Omental fat pad (tissue), 4 donors: ENCODE measurements at places on chromosomes 2 and 18.

- DNase-seq = no peak
Observed at GRCh38 chr18:58955738-58956137, 91.1 kb downstream of the ZNF532 start.

GRCh38 chr2:47360927-47361326 is 42.0 kb upstream of the MSH2 start:
- no peak for DNase-seq

GRCh38 chr18:2926528-2926927 is 79.7 kb downstream of the EMILIN2 start:
- DNase-seq = no peak

GRCh38 chr18:36229188-36229587 is 41.9 kb downstream of the MOCOS start:
- DNase-seq = no peak

- DNase-seq = no peak
Observed at GRCh38 chr2:66189553-66189952, 245.4 kb upstream of the MEIS1 start.

DNA sequence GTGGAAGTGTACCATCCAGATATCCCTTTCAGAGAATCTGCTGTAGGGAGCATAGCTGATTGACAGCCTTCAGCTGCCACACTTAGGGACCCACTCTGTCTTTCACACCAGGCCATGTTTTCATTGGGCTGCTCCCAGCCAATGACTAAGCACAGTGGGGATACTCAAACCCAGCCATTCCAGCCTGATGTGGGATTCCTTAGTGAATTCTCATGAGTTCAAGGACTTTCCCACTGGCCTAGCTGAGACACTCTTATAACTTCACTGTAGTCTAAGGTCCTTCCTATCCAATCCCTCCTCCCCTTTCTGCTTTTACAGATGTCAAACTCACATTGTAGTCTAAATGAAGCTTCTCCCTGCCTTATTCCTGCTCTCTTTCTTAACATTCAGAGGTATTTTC is 201.2 kb downstream of the PIK3C3 start:
- DNase-seq = no peak

- no peak for DNase-seq
Observed at GRCh38 chr2:40445467-40445866, 6.4 kb downstream of the SLC8A1 start.

DNA sequence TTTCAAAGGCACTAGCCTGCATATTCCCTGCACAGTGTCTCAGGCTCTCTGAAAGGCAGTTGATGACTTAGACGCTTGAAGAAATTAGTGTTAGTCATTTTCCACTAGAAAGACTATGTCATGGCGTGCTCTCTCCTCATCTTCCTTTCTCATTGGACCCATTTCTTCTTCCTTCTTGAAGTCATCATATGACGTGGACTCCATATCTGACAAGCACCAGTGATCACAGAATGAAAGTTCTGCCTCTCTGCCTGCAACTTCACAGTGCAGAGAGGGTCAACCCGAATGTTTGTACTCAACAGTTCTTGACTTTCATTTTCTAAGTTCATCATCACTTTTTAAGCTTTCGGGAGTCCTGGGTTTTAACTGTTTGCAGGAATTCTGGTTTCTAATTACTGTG is 63.7 kb upstream of the CYRIA start:
- no peak for DNase-seq

DNA sequence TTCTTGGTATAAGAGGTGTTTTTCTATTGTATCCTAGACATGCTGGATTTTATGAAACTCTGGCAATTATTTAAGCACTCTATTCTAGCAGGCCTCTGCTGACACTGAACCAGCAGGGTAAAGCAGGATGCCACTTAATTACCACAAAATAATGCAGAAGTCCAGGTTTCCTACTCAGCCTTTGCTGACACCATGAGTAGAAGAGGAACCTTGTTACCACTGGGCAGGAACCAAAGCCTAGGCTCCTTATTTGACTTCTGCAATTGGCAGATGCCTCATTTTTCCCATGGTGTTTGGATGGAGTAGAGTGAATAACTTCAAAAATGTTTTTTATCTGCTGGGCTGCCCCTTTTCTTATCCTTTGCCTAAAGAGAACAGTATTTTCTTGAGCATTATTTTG is 60.8 kb downstream of the THNSL2 start:
- DNase-seq = no peak

DNA sequence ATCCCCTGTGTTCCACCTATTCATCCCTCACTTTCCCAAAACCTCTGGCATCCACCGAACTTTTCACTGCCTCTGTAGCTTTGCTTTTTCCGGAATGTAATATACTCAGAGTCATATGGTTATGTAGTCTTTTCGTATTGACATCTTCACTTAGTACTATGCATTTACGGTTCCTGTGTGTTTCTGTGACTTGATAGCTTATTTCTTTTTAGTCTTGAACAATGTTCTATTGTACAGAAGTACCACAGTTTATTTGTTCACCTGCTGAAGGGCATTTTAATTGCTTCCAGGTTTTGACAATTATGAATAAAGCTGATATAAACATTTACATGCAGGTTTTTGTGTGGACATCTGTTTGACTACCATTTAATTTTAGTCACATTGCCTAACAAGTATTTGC is 154.7 kb upstream of the DOK6 start:
- no peak for DNase-seq

DNA sequence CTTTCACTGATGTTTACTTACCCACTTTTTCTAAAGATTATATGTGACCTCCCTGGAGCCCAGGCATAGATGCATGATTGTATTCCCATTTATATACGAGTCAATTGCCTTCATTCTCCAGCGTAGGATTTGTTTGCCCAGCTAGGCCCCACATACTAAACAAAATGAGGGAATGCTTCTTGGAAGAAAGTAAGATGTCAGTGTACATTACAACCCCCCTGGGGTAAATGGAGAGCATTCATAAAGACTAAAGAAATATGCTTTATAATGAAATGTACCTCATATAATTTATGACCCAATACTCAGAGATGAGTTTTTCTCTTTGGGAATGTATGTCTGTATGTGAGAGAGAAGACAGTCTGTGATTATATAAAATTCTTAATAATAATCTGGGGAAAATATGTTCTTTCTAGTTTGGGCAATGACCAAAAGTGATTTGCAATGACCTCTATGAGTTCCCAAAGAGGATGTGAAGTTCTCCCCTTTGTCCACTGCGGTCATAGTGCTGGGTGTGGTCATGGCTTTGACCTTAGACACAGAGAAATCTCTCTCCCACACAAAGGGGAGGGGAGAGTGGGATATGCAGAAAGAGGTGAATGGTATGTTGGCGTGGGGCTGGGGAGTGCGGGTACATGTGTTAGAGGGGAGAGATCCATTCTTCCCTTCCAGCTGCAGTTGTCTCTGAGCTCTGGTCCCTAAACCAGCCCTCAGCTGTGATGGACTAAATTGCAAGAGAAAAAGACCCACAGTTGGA is 175.6 kb downstream of the EN1 start:
- DNase-seq = no peak

GRCh38 chr2:66862885-66863650 is 428.1 kb downstream of the MEIS1 start:
- no peak for DNase-seq

DNA sequence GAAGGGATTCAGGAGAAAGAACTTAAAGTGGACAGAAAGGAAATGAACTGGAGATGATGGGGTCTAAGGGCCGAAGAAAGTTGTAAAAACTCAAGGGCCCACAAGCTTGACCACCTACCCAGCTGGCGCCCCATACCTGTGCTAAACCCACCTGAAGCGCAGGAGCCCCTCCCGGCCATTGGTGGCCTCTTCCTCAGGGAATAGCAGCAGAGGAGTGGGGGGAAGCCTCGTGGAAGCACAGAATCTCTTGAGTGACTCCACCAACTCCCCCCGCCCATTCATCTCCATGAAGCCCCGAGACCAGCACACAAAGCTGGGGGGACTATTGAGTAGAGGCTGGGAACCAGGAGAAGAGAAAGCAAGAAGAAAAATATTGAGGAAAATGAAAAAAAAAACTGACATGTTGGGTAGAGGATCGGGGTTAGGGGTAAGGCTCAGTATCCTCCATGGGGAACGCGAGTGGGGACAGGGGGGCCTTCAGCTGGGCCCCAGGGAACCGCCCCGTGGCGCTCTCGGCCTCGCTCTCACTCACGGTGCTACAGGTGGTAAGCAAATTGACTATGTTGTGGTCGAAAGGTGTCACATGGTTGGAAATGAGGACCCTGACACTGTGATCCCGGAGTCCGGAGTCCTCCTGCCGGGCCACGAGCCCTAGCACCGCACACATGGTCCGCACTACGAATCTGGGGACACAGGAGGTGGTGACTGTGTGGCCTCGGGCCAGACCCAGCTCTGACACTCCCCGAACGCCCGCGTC is 728 bp downstream of the AUP1 start:
- no peak for DNase-seq

GRCh38 chr18:26902291-26902690 is 36.8 kb upstream of the AQP4 start:
- no peak for DNase-seq

- no peak for DNase-seq
Observed at GRCh38 chr2:65664931-65665330, 232.5 kb upstream of the SPRED2 start.

- DNase-seq = no peak
Observed at GRCh38 chr18:48762836-48763718, 187.7 kb downstream of the SMAD7 start.

DNA sequence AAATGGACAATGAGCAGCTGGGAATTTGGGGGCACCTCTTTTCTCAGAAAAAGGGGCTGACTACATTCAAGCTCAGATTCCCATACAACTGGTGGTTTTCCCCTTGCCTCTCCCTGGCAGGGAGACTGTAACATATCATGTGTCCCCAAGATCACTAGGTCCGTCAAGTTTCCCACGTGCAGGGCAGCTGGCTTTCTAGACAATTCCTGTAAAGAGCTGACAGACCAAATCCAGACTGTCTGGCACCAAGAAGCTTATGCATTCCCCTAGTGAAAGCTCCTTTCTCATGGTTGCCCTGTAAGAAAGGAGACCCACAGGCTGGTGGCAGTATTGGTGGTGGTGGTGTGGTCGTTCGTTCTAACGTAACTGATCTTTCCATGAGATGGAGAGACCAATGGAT is 48.8 kb downstream of the THUMPD2 start:
- DNase-seq = no peak

GRCh38 chr2:134763164-134763710 is 44.4 kb upstream of the TMEM163 start:
- no peak for DNase-seq

- no peak for DNase-seq
Observed at GRCh38 chr18:10471574-10471973, 17.1 kb downstream of the APCDD1 start.

DNA sequence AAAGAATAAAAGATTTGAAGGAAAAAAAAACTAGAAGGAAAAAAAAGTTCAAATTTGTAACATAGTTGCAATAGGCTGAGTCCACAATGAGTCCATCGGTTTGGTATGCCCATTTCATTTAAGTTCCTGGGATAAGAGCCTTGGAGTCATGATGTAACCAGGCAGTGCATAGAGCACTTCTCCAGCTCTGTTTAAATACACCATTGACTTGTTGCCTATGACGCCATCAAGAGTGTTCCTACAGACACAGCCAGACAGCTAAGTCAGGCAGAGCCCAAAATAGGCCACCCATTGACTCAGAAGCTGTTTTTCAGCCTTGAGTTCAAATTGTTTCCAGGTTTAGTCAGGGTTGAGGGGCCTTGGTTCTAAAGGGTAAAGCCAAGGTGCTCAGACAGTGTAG is 44.9 kb downstream of the SOCS6 start:
- DNase-seq = no peak

DNA sequence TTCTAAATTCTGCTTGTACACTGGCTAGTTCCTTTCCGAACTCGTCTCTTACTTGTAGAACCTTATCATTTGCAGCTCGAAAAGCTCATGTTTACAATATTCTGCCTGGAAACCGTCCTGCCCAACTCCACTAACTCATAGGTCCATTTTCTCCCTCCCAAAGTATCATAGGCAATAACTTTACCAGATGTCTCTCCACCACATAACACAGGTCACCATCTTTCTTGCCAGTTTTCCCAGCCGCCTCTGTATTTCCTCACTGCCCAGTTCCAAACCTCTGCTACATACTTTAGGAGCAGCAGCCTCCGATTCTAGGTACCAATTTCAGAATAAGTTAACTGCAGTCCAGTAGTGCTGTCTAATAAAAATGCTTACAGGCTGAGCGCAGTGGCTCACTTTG is 259.5 kb downstream of the GLI2 start:
- DNase-seq = no peak

GRCh38 chr2:73324126-73324725 is 30.9 kb upstream of the EGR4 start:
- no peak for DNase-seq

DNA sequence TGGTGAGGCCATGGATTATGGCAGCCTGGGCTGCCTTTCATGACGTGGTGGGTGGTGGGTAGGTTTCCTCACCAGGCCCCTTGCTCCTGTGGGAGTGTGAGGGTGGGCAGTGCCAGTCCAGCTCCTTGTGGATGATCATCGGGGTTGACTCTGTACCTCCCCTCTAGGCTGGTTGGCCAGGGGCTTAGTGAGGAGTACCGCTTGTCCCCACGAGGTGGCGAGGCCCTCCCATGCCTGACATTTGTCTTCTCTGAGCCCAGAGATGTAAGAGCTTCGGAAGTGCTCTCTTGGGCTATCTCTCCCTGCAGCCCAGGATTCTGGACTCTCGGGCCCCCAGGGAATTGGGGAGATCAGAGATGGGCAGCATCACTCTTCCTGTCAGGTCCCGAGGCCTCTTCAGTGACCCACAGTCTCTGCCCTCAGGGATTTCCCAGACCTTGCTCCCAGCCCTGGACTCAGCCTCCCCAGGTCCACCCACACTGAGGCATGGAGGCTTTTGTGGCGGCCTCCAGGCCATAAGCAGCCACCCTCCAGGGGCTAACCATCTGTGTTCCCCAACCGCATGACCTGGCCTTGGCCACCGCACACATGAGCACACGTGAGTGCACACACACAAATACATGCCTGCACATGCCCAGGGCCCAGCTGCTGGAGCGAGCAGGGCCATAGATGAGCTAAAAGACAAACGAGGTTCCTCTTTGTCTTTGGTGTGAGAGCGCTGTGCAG is 6.5 kb downstream of the SPR start:
- no peak for DNase-seq

GRCh38 chr2:226483143-226483542 is 316.5 kb downstream of the IRS1 start:
- DNase-seq = no peak

DNA sequence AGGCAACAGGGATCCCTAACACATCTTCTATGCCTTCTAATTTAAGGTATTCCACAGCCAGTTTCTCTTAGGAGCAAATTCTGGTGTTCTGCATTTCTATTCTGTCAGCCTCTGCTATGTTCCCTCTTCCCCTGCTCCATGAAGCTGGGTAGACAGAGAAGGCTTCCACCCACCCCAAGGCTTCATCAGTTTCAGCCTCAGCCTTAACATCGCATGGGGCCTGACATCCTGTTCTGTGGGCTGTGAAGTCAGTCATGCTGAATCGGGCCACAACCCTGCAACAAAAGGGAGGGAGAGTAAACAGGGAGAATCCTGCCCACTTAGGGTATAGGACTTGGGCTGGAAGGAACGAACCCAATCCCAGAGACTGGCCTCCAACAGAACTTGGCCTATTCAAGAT is 70.6 kb upstream of the PPM1B start:
- DNase-seq = no peak

GRCh38 chr2:233593201-233593600 is 24.2 kb upstream of the UGT1A8 start:
- no peak for DNase-seq
